Umbilical cord (tissue), 2 donors: ENCODE measurements at places on chromosomes 7 and 10.

DNA sequence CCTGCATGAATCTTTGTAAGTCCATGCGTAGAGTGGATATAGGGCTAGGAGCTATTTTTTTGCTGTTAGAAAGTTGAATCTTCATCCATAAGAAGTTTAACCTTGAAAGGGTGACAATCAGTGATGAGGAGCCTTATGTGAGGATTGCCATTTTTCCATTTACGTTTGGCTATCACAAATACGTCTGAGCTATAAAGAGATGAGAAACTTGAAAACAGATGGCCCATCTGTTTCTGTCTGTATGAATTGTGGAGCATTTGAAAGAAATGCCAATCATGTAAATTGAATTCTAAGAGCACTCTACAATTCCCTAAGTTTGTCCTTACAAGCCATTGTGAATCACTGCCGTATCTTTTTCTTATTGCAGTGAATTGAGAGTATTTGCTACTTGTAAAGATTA, 169.8 kb upstream of the TEX47 start:
- no peak for DNase-seq

GRCh38 chr10:13736506-13736905, 149.7 kb downstream of the PRPF18 start:
- DNase-seq, result no peak

GRCh38 chr10:77673515-77674140, 36.0 kb upstream of the KCNMA1 start:
- DNase-seq, result no peak

DNA sequence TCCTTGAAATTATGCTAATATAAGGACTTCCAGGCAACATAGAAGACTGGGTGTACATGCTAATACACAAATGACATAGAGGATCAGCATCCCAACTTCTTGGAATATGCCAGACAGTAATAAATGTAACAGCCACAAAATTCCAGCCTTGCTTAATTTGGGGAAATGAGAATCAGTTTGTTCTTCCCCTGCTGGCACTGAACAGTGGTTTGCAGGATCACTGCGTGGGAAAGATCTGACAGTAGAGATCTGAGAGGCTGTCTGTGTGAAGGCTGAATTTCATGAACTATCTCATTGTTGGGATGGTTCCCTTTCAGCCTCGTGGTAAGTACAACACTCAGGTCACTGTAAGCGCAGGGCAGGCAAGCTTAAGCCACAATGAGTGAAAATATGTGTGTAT, 1078.0 kb downstream of the LRMDA start:
- DNase-seq, result no peak

DNA sequence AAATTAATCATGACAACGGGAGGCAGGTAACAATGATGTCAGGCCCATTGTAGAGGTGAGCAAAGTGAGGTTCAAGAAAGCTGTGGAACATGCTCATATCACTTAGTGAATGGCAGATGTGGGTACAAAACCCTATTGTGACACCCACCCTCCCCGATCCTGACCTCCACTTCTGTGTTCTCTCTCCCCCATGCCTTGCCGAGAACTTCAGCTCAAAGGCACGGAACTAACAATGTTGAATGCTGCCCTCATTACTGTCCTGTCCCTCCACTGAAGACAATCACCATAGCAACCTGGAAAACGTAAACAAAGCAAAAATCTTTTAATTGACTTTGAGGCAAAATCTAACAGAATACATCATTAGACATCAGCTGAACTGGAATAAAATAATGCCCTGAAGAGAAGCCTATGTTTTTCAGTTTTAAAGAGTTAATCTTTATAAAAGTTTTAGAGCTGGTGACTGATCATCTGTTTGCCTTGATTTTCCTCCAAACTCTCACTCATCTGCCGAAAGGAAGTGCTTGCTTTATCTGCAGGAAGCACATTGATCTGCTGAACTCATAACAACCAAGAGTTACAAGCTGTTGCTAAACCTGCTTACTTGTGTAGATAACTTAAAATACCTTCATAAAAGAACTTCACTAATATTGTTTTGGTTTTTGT, 133.6 kb downstream of the CUBN start:
- DNase-seq, result peak; percentile 82

DNA sequence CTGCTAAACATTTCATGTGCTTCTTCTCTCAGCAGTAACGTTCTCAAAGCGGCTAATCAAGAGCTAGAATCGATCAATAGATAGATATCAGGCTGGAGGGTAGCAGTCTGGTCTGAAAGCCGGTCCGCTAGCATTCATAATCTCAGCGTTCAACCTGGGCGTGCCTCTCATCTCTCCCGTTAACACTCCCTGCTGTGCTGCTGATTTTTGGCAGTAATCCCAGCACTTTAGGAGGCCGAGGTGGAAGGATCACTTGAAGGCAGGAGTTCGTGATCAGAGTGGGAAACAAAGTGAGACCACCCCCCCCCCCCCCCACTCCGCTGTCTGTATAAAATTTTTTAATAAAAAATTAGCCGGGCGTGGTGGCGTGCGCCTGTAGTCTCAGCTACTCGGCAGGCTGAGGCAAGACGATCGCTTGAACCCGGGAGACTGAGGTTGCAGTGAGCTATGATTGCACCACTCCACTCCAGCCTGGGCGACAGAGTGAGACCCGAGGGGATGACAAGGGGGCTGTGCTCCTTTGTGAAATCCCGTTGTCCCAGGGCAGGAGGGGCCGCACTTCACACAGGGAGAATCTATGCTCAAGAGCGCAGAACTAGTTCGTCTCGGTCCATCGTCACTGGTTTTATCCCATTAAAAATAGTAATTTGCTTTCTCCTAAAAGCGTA, 624 bp upstream of the CEP55 start:
- peak; percentile 67 for DNase-seq

- no peak for DNase-seq
Measured at GRCh38 chr10:33391611-33392465, 57.4 kb upstream of the NRP1 start.
